Activated CD8-positive, alpha-beta T cell treated with anti-CD3 and anti-CD28 coated beads for 36 hours (primary cell): ENCODE measurements at places on chromosomes 1 and 21.

DNA sequence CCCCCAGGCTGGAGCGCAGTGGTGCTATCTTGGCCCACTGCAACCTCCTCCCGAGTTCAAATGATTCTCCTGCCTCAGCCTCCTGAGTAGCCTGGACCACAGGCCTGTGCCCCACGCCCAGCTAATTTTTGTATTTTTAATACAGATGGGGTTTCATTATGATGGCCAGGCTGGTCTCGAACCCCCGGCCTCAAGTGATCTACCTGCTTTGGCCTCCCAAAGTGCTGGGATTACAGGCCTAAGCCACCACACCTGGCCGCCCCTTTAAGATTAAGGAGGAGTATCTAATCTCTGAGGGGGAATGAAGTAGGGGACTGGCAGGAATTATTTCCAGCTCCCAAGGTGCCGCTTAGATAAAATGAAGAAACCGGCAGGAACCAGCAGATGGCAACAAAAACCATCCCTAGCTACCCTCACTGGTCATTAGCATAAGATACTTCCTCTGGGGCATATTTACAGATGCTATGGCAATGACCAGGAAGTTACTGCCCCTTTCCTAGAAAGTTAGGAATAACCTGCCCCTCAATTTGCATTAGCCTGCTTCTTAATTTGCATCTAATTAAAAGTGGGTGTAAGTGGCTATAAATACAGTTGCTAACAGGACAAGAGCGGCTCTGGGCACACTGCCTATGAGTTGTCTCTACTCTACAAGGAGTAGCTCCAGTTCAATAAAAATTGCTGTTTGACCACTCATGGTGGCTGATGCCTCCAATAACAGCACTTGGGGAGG, 7.1 kb upstream of the NSUN4 start:
- H3K27ac ChIP-seq: no peak overlapping the region
- no peak for DNase-seq
- H3K4me1 ChIP-seq: no peaks in the 10 kb centered on the region
- no peaks in the 10 kb centered on the region for H3K36me3 ChIP-seq

DNA sequence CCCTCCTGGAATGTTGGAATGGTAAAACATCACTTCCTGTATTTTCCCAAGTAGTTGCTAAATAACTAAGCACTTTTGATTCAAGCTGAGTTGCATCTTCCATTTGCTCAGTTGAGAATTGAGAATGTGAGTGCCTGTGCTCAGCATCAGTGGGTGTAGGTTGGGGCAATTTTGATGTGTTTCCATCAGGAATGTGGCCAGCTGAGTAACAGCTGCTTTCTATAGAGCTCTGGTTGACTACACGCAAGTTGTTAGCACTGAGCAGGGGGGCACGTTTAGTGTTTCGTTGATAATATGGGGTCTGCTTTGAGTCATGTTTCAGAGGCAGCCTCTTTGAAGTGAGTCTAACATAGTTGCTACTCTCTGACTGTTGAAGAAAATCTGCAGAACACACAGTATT, 41.5 kb downstream of the LRRC53 start:
- H3K4me1 ChIP-seq: no peaks in the 10 kb centered on the region
- no peak for DNase-seq

- no peaks in the 10 kb centered on the region for H3K27me3 ChIP-seq
- H3K36me3 ChIP-seq: peaks cover 44% of the 10 kb centered on the region
Measured at GRCh38 chr1:54850069-54850730, 36.8 kb downstream of the DHCR24 start.

- no peak for DNase-seq
- H3K4me3 ChIP-seq: no peak overlapping the region
- H3K36me3 ChIP-seq: peaks cover 67% of the 10 kb centered on the region
- H3K27ac ChIP-seq: no peak overlapping the region
- no peaks in the 10 kb centered on the region for H3K27me3 ChIP-seq
Measured at GRCh38 chr1:236853921-236854604, 59.0 kb downstream of the MTR start.

GRCh38 chr1:110361856-110362255, 22.7 kb downstream of the RBM15 start:
- H3K4me1 ChIP-seq: peaks cover 13% of the 10 kb centered on the region
- no peak overlapping the region for H3K4me3 ChIP-seq
- no peaks in the 10 kb centered on the region for H3K27me3 ChIP-seq
- H3K27ac ChIP-seq: no peak overlapping the region
- no peak for DNase-seq

DNA sequence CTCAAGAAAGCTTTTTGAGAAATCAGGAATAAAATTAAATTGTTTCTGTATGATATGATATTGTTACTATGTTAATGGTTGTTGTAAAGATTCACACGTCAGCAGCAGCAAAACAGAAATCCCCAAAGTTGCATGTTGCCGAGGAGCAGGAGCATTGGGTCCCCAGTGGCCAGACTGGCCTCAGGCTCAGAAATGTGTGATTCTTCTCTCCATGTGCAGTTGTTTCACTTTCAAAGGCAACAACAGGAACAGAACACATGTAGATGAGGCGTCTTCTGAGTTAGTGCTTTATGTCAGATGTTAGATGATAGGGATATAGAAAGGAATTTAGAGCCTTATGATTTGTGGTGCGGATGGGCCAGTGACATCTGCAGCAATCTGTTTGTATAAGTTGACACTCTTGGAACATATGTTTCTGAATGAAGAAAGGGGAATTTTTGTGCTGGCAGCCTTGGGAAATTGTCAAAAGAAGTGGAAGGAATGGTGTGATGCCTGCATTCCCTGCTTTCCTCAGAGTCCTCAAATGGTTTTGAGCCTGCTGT, 2.1 kb upstream of the TTLL7 start:
- no peak overlapping the region for H3K27ac ChIP-seq
- H3K27me3 ChIP-seq: peaks cover 56% of the 10 kb centered on the region
- no peak for DNase-seq
- H3K4me1 ChIP-seq: peaks cover 9% of the 10 kb centered on the region

DNA sequence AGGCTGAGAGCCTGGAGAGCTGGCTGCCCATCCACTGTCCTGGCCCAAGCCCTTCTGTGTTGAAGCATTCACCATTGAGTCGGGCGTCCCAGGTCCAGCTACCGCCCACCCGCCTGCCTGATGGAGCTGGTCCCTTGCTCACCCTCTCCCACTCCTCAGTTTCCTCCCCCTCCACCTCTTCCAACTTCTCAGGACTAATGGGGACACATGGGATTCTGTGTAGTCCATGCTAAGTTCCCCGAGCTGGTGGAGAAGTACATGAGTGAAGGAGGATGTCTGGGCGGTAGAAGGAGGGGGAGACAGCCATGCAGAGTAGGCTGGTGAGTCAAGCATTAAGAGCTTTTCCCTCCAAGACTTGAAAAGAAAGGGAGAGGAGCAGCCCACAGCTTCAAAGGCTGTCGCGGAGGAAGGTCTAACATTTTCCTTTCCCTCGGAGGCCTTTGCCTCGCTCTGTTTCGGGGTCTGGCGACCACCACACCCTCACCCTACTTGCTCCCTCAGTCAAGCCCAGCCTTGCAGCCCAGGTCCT, 561 bp downstream of the SLC26A9 start:
- H3K4me1 ChIP-seq: no peaks in the 10 kb centered on the region
- H3K27ac ChIP-seq: no peak overlapping the region
- H3K4me3 ChIP-seq: no peak overlapping the region
